ENCODE measurements at places on chromosomes 11 and 22.

DNA sequence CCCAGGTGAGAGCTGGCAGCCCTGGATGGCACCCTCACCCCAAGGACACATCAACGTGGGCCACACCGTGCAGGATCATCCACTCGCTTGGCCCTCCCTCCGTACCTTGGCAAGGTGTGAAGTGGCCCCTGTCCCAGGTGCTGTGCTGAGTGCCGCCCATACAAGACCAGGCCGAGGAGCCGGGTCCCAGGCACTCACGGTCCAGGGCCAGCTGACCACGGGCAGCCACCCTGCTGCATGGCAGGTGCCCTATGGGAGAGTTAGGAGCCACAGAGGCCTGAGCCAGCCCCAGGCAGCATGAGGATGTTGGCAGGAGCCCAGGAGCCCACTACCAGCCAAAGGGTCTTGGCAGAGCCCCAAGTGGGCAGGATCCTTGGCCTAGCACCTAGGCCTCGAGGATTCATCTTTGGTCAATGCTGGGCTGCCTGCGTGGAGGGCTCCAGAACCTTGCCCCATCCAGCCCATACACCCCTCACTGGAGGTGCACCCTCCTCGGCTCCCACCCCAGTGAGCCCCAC, 19.6 kb downstream of the RTN4R start:
- DNase-seq, result no peak

DNA sequence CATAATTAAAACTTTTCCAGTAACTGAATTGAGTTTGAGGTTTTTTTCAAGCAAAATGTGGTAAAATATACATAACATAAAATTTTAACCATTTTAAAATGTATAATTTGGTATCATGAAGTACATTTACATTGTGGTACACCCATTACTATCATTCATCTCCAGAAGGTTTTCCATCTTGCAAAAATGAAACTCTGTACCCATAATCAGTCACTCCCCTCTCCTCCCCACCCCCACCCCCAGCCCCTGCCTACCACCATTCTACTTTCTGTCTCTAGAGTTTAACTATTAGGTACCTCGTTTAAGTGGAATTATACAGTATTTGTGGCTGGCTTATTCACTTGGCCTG, 63.7 kb downstream of the MICAL2 start:
- no peak for DNase-seq

DNA sequence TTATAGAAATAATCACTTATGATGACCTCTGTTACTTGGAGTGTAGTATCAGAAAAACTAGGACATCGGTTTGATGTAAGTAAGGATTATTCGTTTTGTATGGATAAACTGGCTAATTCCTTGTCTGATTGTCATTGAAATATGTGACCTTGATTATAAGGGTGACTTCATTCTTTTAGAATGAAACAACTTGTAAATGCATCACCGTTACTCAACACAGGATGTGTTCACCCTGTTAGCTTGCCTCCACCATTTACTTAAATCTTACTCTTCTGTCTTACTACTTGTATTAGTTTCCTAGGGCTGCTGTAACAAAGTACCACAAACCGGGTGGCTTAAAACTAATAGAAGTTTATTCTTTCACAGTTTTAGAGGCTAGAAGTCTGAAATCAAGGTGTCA, 7.9 kb downstream of the SFI1 start:
- DNase-seq, result no peak

GRCh38 chr11:102292933-102293332, 24.4 kb upstream of the BIRC3 start:
- no peak for DNase-seq

- no peak for DNase-seq
These were observed 64.9 kb downstream of the NECTIN1 start for GRCh38 chr11:119664063-119664572.

- no peak for DNase-seq
These were observed 150.0 kb upstream of the BLID start for GRCh38 chr11:122265981-122266380.

Measured in inflammatory macrophage (primary cell).